ENCODE measurements at places on chromosomes 4 and X. TPM values are rescaled to one million over a fixed set of nuclear protein-coding genes. Genes with fewer than 3 reads are reported as not detected.

DNA sequence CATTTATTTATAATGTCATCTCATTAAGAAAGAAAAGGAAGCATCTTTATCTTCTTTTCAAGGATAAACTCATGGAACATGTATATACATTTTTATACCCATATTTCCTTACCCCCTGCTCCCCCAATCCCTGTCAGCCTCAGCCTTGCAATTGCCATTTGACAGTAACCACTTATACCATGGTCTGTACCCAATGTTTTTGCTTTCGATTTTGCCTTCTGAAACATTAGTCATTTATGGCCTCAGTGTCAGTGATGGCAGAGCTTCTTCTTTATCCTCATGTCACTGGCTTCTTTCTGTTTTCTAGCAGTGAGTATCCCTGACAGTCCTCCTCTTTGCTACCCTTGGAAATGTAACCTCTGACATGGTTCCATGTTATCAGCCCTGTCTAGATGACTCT lies 228.4 kb downstream of the SPRY1 start:
- no peak overlapping the region for H3K27ac ChIP-seq
- H3K36me3 ChIP-seq = no peaks in the 10 kb centered on the region
- no peak for DNase-seq
- no peaks in the 10 kb centered on the region for H3K27me3 ChIP-seq

- no peaks in the 10 kb centered on the region for H3K36me3 ChIP-seq
- H3K4me1 ChIP-seq = no peaks in the 10 kb centered on the region
- H3K27me3 ChIP-seq = no peaks in the 10 kb centered on the region
- no peak for DNase-seq
These were observed 1617.7 kb downstream of the RPA4 start for GRCh38 chrX:98501426-98501825.

DNA sequence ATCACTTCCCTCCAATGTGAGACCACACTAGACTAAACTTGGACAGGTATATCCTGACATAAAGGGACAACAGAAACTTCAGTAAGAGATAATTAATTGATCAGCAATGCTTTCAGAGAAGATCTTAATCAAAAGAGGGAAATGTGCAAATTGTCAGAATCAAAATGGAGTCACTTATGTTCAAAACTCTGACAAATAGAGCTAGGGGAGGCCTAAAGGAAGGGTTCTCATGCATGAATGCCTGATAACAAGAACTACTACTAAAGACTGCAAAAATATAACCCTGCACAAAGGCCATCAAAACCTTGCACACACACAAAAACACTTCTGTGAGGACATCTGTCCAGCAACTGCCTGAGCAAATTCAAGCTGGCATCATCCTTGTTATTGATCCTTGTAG lies 637.5 kb upstream of the INTU start:
- no peaks in the 10 kb centered on the region for H3K27me3 ChIP-seq
- peaks cover 10% of the 10 kb centered on the region for H3K4me1 ChIP-seq

Gene APLN
- total RNA-seq = 0.81 TPM

- H3K36me3 ChIP-seq = peaks cover 37% of the 10 kb centered on the region
- H3K27ac ChIP-seq = no peak overlapping the region
- no peak for DNase-seq
- H3K4me1 ChIP-seq = no peaks in the 10 kb centered on the region
These were observed 18.1 kb upstream of the ADAD1 start for GRCh38 chr4:122360754-122361153.

Gene XPNPEP2
- 6.1 TPM for total RNA-seq

DNA sequence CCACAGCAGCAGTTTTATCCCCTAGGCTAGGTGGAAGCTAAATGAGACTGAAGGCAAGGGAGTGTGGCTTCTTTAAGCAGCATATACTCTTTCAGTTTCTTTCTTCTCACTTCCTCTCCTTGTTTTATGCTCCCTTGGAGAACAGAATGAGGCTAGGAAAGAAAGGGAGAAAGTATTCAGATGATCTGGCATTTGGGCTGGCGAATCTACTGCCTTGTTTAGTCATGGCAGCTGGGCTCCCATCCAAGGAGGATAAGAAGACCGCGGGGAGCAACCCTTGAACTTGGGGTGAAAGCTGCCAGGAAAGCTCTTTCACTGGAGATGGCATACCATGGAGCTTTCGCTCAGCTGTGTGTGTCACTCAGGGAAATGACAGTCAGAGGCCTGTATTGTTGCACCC lies 72.1 kb downstream of the ARHGEF38 start:
- no peak overlapping the region for H3K27ac ChIP-seq
- H3K4me1 ChIP-seq = no peaks in the 10 kb centered on the region
- H3K4me3 ChIP-seq = no peak overlapping the region
- DNase-seq = no peak
- no peaks in the 10 kb centered on the region for H3K27me3 ChIP-seq
- H3K36me3 ChIP-seq = no peaks in the 10 kb centered on the region

DNA sequence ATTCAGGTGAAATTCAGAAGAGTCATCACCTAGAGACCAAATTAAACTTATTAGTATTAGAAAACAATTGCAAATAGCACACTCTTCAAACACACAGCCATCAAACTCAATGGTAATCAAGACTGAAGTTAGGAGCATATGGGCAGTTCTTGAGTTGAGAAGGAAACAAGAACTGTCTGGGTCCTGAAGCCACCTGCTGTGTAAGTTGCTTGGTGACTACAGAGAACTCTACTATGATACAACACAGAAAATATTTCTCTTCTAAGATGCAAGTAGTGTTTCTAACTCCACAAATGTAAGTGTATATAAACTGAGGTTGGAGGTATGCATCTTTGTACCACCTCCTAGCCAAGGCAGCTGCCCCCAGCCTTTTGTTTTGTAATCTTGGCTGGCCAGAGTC lies 325 bp upstream of the PF4V1 start:
- no peaks in the 10 kb centered on the region for H3K4me1 ChIP-seq
- H3K36me3 ChIP-seq = no peaks in the 10 kb centered on the region
- no peak overlapping the region for H3K27ac ChIP-seq
- no peak for DNase-seq
- H3K4me3 ChIP-seq = no peak overlapping the region

- H3K36me3 ChIP-seq = no peaks in the 10 kb centered on the region
- no peaks in the 10 kb centered on the region for H3K4me1 ChIP-seq
- peak within 1 kb of the TSS; percentile 80 for H3K27ac ChIP-seq
- no peaks in the 10 kb centered on the region for H3K27me3 ChIP-seq
- DNase-seq = peak; percentile 65
These were observed at the start of gene NEXMIF for GRCh38 chrX:74925225-74926088. Gene NEXMIF (minus strand): TSS chrX:74925452.

Gene GLOD5
- not detected for total RNA-seq

DNA sequence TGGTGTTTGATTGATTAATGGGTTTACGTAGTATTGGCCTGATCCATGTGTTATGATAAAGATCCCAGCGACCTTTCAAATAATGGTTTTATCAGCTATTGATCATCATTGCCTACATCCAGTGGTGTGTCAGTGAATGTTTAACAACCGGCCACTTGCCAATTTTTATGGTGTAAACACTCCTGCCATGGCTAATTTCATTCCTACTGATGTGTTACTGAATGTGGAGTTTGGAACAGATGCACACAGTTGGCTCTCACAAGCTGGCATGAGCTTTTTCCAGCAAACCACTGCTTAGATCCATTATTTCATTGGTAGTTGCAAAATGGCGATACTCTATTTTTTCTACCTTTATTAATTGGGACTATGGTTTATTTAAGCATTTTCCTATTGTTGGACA lies 139.9 kb downstream of the REPS2 start:
- no peak overlapping the region for H3K4me3 ChIP-seq
- no peaks in the 10 kb centered on the region for H3K36me3 ChIP-seq
- no peaks in the 10 kb centered on the region for H3K4me1 ChIP-seq

Gene GPR119
- not detected for total RNA-seq

Gene ASB12
- total RNA-seq = not detected

DNA sequence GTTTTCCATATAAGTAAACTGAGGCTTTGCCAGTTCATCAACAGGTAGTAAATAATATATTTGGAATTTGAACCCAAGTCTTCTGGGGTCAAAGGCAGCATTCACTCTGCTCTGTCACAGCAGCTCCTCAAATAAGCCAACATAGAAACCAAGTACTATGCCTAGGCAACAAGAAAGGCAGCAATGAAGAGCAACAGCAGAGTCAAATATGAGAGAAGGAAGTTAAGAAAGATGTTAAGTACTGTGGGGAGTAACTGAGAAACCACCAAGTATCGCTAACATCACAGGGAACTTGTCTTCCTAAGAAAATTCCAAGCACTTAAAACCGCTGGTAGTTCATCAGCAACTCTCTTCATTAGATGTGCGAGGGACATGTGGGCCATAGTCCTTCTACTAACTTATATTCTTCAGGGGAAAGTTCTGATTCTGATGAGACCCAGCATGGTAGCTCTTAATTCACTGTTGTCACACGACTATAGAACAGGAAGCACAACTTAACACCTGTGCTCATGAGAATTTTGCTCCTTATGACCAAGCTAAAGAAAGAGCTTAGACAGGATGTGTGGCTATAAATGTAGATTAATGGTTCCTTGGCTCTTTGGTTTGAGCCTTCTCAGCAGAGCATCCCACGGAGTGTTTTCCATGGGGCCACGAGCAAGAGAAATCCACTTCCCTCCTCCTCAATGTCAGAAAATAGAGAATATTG lies 107.8 kb downstream of the AR start:
- no peaks in the 10 kb centered on the region for H3K4me1 ChIP-seq
- H3K36me3 ChIP-seq = no peaks in the 10 kb centered on the region
- no peak overlapping the region for H3K4me3 ChIP-seq
- no peaks in the 10 kb centered on the region for H3K27me3 ChIP-seq

DNA sequence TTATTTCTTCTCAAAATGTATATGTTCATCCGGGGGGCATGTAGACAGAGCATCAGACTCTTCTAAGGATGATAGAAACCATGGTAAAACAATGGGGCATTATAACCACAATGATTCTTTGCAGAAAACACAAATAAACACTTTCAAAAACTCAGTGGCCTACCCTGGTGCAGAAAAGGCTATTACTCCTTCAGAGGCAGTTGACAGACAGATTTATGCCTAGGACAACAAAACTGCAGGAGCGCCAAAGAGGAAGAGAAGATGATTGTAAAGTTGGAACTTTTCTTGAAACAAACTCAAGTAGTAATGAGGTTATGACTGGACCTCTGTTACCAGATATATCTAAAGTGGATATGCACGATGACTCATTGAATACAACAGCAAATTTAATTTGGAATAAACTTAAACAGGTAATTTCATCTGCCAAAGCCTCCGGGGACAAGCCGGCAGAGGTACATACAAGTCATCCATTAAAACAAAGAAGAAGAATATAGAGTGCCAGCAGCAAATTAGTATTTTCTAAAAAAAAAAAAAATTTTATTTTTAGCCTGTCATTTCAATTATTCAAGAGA lies 1068.4 kb upstream of the INTU start:
- H3K27ac ChIP-seq = no peak overlapping the region
- H3K36me3 ChIP-seq = no peaks in the 10 kb centered on the region
- H3K27me3 ChIP-seq = no peaks in the 10 kb centered on the region

- H3K27ac ChIP-seq = no peak overlapping the region
- H3K36me3 ChIP-seq = no peaks in the 10 kb centered on the region
- no peak overlapping the region for H3K4me3 ChIP-seq
These were observed 339.2 kb downstream of the DCAF12L2 start for GRCh38 chrX:125826774-125827451.

Gene SOX3
- not detected for total RNA-seq

Gene GUCY1A1
- 254 TPM for total RNA-seq

DNA sequence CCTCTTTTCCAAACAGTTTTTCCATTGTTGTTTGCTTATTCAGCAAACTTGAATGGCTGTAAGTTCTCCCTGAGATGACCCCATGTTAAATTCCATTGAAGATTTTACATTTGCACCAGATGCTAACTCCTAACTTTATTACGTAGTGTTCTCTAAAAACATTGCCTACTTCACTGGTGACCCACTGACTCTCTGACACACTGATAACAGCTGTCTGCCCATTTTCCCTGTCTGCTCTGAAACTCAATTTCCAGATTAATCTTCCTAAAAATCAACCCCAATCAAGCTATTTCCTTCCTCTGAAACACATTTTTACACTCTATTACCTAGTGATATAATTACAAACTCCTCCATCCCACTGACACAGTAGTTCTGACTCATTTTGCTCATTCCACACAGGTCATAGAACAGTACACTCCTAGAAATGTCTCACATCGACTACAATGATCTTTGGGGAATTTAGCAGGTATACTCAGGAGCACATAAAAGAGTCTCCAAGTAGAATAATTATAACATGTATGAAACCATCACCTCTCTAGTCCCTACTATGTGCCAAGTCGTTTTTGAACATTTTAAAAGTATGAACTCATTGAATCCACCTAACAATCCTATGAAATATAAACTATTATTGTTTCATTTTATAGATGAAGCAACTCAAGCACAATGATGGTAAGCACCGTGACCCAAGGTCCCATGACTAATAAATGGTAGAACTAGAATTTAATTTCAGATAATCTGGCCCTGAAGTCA lies 210.9 kb downstream of the SLIT2 start:
- no peaks in the 10 kb centered on the region for H3K27me3 ChIP-seq
- DNase-seq = no peak
- no peak overlapping the region for H3K4me3 ChIP-seq
- H3K4me1 ChIP-seq = no peaks in the 10 kb centered on the region

Gene DUSP21
- not detected for total RNA-seq

- H3K4me3 ChIP-seq = no peak overlapping the region
- H3K4me1 ChIP-seq = no peaks in the 10 kb centered on the region
- no peaks in the 10 kb centered on the region for H3K27me3 ChIP-seq
- no peak overlapping the region for H3K27ac ChIP-seq
- no peak for DNase-seq
- no peaks in the 10 kb centered on the region for H3K36me3 ChIP-seq
These were observed 226.7 kb upstream of the CENPE start for GRCh38 chr4:103424853-103425252.

DNA sequence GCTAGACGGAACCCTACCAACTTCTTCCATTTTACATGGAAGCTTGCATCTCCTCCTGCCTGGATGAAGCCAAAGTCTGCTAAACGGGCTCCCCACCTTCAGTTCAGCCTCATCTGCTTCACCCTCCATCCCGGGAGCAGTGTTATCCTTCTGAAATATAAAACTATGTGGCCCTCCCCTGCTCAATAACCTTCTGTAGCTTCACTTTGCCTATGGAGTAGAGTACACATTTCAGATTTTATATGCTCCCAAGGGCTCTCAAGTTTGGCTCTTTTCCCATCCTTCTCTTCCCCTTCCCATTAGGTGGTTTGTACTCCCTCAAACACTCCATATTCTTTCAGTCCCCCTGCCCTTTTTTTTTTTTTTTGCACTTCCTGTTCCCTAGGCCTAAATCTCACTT lies 115.9 kb upstream of the RAI2 start:
- H3K27me3 ChIP-seq = no peaks in the 10 kb centered on the region
- H3K4me3 ChIP-seq = no peak overlapping the region
- no peaks in the 10 kb centered on the region for H3K36me3 ChIP-seq
- H3K27ac ChIP-seq = no peak overlapping the region

Gene FSTL5
- 0.55 TPM for total RNA-seq

DNA sequence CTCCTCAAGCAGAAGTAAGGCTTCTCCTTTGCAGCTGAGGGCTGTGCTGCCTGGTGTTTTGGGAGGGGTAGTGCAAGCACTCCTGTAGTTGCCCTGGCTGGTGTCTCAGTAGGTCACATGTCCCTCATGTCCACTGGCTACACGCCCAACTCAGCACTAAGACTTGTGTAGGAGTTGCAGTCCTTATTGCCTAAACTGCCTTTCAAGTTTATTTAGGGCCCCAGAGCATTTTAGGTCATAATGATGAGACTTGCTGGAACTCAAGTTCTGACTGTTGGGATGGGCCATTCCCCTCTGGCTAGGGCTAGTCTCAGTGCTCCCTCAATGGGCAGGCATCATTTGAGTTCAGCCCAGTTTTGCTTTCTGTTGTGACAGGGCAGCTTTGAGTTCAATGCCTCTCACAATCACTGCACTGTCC lies 44.1 kb downstream of the PPM1K start:
- no peak overlapping the region for H3K27ac ChIP-seq
- H3K4me3 ChIP-seq = no peak overlapping the region
- peak; percentile 77 for DNase-seq
- H3K27me3 ChIP-seq = no peaks in the 10 kb centered on the region

Gene LDB2
- total RNA-seq = 20.2 TPM
